ENCODE measurements at places on chromosomes 7 and 10.
A peak's percentile ranks its signal among the peaks of the same experiment; 100 is the strongest.

DNA sequence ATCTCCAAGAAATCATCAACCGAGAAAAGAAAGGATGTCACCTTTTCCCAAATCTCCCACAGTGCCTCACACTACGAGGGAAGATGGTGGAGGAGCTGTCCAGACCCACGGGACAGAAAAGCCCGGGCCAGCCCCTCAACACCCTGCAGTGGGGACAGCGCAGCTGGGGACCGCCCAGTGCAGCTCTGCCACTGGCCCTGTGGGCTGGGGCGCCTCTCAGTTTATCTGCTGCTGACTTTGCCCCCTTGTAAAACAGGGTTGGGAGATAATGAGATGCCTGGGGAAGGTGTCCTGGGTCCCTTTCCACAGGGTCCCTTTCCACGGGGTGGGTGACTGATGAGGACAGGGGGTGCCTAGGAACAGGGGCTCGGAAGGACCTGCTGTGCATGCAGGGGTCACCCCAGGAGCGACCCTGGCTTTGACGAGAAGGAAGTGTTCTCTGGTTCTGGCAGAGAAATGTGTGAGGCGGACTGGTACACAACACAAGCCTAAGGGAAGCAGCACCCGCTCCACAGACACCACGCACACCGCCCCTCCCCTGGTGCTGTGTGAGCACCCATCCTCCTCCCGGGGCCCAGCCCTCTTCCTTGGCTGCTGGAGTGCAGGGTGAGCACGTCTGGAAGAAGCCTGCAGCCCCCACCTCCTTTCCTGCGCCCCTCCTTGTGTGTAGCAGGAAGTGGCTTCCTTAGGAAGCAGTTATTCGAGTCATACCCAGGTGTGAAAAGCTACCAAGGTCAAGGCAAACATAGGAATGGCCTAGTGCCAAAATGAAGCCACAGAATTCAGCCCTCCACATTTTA is 339.9 kb downstream of the DNAJB6 start:
- no peak for DNase-seq

DNA sequence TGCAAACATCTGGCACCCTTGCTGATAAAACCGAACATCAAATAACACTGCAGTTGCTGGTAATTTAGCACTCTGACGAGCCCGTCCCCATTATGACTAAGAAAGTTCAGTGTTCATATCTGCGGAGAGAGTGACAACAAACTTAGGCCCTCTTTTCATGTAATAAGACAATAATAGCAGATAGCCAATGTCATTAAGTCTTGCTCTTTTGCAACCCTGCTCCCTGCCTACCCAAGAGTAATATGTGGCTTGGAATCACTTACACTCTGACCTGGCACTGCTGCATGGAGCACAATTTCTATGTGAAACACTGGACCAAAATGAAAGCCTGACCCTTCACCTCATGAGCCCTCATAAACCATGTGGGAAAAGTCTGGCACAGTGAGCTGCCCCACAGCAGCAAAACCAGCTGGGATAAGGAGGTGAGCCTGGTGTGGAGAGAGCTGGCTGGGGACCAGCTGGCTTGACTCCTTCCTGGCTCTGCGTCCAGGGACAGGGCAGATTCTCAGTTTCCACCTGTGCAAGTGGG is 86.5 kb downstream of the HIPK2 start:
- DNase-seq = no peak

DNA sequence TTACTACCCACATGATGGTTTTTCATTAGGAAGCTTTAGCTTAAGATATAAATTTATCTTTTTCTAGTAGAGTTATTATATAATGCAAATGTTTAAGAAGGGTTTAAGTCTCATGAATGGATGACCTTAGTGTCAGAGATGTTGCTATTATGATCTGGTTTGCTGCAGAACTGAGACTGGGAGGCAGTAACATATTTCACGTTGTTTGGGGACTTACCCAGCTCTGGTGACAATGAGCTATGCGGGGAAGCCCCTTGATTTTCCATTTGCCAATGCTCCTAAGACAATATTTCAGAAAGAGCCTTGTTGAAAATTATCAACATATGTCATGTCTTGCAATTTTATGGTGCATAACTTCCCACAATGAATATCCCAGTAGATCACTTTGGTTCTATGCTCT is 754.6 kb downstream of the REEP3 start:
- no peak for DNase-seq

DNA sequence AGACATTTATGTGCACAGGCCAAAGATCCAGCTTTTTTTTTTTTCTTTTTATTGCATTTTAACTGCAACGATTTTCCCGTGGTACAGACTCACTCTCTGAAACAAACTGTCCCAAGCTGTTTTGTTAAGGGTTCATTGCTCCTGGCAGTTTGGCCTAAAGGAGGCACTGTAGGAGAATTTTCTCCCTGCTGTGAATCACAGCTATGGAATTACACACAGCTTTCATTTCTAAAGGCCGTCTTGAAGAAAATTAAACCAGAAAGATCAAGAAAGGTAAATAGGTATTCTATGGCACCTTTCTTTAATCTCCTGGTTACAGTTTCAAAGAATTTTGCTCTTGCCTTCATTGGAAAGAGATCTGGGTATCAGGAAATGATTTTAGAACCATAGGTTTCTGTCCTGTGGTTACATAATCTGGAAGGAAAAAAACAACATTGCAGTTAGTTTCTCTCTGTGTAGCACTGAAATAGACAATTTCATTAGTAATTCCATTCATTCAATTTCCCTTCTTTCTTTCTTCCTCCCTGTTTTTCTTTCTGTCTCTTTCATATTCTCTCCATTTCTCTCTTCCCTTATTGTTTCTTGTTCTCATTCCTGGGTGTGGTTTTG is 51.2 kb downstream of the PDK4 start:
- DNase-seq = peak; percentile 40

- no peak for DNase-seq
Observed at GRCh38 chr10:43421519-43421918, 12.5 kb upstream of the HNRNPF start.

DNA sequence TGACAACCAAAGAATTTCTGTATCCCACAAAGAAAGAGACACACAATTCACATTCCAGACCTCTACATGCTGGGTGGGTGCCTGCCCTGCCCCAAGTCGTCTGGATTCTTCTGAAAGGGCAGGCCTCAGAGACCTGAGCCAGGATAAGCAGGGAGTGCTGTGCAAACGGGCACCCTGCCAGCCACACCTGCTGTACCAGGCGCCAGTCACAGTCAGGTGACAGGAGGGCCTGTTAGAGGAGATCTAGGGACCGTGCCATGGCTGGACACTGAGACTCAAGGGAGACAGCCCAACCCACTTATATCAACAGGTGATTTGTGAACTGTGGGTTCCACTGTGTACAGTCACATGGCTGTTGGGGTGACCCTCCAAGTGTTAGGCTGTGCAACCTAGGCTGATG is 103.1 kb upstream of the AFAP1L2 start:
- no peak for DNase-seq
